ENCODE measurements at places on chromosomes 1 and 21.

GRCh38 chr21:32921632-32922230 is 104.0 kb upstream of the OLIG2 start:
- DNase-seq: peak; percentile 66

GRCh38 chr1:214463596-214463995 is 87.8 kb downstream of the PTPN14 start:
- no peak for DNase-seq

DNA sequence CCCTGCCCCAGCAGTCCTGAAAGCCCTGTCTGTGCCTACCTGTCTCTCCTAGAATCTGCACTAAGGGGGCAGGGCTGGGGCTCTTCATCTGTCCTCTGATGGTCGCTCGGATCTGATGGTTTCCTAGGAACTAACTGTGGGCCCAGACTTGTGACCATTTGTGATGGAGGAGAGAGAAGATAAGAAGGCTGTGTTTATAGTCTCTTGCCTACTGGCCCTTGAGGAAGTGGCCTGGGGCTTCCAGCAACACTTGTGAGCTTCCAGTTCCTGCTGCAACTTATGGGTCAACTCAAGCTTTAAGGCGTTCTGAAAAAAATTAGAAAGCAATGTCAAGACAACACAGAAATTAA is 53.2 kb upstream of the SYNC start:
- DNase-seq: peak; percentile 77

- DNase-seq: no peak
Observed at GRCh38 chr1:76587212-76587611, 280.1 kb upstream of the ST6GALNAC5 start.

- no peak for DNase-seq
Observed at GRCh38 chr1:12245116-12245515, 15.3 kb downstream of the VPS13D start.

DNA sequence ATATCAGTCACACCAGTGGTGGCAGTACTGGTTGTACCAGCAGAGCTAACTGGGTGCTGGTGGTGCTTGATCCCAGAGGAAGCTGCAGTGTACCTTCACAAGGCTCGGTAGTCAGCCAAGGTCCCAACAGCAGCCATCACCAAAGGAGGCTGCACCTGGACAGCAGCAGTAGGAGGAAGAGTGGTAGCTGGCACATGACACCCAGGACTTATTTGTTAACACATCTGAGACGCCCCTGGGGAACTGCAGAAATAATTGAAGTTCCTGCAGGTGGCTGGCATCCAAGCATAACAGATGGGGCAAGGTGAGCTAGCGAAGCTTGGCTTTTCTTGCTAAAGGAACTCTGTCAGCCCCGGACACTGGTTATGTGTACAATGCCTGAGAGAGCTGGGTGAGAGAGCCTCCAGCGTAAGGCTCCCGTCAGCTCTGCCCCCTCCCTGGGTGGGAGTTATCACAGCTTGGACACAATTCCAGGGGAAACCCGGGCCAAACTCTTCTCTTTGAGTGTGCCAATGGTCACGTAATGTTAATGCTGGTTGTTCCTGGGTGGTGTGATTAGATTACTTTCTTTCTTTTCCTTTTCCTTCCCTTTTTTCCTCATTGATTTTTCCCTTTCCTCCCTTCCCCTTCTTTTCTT is 29.1 kb upstream of the PARP1 start:
- DNase-seq: no peak

- DNase-seq: no peak
Observed at GRCh38 chr1:30273456-30273855, 449.9 kb downstream of the MATN1 start.

DNA sequence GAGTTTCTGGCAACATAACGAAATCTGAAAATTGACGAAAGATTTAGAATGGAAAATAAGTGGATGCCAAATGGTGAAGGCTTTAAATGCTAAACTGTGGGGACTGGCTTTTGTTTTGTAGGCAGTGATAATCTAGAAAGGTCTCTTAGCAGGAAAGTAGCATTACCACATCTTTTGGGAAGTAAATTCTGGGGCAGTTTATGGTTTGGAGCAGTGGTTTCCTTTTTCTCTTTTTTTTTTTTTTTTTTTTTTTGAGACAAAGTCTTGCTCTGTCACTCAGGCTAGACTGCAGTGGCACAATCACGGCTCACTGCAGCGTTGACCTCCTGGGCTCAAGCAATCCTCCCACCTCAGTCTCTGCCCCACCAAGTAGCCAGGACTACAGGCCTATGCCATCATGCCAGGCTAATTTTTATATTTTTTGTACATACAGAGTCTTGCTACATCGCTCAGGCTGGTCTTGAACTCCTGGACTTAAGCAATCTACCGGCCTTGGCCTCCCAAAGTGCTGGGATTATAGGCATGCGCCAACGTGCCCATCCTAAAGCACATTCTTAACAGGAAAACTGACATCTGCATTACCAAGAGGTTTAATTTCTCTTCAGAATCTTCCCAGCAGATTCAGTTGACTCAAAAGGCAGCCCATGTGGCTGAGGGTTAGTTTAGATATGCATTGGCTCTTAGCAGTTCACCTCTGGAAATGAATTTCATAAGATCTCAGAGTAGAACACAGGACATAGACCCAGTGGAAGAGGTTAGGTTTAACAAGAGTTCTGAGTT is 32.9 kb downstream of the C21orf91 start:
- DNase-seq: no peak
